ENCODE measurements at places on chromosomes 13 and 19.

DNA sequence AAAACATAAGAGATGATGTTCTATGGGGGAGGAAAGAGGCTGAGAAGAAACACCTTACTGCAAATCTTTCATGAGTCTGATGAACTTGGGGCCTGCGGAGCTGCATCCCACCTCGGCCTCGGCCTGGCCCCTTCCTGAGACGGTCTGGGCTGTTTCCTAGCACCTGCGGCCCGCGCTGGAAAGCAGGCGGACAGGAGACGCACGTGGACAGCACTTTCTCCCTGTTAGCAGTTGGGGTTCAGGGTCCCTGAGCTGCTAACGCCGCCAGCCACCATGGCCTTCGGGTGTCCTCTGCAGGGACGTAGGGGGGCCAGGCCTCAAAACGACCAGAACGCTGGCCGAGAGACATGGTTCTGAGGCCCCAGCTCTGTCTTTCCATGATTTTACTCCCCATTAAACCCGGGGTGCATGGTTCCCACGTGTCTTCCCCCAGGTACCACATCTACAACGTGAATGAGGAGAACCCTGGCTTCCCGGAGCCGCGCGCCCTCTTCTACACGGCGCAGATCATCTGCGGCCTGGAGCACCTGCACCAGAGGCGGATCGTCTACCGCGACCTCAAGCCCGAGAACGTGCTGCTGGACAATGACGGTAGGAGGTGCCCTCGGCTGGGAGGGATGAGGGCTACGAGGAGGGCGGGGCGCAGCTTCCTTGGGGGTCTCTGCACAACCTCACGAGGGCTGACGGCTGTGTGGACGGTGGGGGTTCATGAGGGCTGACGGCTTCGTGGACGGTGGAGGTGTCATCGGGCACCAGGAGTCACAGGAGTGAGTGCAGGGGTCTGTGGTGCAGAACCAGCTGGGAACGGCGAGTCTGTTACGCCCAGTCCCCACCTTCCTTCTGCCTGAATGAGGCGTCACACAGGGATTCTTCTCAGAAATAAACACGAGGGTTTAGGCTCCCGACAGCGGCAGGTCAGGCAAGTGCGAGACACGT, 4.3 kb downstream of the GRK1 start:
- no peak for DNase-seq

DNA sequence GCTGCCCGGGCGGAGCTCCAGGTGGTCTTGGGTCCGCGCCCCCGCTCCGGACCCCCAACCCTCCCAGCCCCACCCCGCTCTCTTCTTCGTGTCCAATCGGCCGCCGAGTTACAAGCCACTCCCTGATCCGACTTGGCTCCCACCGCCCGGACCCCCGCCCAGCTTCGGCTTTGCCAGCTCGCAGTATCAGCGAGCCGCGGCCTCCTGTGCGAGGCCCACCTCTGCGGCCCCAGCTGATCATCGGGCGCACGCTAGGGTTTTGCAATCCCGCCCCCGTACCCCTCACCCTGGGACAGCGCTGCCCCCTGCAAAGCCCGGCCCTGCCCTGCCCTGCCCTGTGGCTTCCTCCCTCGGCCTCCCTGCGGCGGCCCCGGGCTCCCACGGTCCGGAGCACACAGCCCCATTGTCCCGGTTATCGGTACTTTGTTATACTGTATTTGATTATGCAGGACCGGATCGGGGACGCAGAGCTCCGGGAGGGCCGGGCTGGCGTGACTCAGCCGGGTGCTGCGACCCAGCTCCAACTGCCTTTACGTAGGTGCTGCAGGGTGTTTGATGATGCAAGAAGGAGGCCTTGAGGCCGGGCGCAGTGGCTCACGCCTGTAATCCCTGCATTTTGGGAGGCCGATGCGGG, 598 bp upstream of the LPAR2 start:
- no peak for DNase-seq

DNA sequence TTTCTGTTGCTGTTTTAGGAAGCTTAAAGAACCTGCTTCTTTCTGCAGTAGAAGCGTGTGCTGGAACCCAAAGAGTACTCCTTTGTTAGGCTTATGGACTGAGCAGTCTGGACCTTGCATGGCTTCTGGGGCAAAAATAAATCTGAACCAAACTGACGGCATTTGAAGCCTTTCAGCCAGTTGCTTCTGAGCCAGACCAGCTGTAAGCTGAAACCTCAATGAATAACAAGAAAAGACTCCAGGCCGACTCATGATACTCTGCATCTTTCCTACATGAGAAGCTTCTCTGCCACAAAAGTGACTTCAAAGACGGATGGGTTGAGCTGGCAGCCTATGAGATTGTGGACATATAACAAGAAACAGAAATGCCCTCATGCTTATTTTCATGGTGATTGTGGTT, 103.1 kb downstream of the TNFRSF19 start:
- peak; percentile 84 for DNase-seq

- DNase-seq: no peak
Observed at GRCh38 chr19:46296722-46297461, at the start of gene HIF3A. TSS of gene HIF3A (plus strand) at chr19:46297042. CDS start at chr19:46297077, 35 bp downstream.

- no peak for DNase-seq
Observed at GRCh38 chr13:100657881-100658315, 16.7 kb downstream of the TMTC4 start.

DNA sequence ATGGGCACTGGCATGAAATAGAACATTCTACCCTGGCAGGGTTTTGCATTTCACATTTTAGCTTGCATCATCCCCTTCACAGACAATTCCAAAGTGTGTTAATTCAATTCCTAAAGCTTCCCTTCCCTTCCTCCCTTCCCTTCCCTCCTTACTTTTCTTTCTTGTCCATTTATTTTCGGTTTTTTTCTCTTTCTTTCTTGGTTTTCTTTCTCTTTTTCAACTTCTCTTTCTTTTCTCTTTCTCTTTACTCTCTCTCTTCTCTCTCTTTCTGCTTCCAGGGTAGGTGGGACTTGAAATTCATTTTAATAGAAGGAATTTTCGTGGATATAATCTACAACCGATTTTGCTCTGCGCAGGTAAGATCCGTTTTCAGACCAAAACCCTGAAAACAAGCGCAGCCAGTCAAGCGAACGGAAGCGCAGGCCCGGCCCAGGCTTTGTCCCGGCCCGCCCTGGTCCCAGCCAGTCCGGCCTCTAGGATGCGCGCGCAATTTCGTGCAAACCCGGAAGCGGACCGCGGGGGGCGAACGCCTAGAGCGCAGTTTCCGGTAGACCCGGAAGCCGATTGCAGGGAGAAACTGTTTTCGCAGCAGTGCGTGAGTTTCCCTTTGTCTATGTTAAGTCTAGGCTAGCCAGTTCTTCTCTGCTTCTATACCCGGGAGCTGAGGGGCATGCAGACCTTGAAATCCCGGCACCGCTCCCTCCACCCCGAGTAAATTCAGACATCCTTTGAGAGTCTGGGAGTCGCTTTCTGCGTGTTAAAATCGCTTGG, at the start of gene ZNF528:
ZNF528 (plus strand) TSS at position 540 of the 771 bp plus-strand sequence. CDS start 4,165 bp downstream, outside the sequence.
- DNase-seq: peak; percentile 97
